Left renal cortex interstitium (tissue), 4 donors: ENCODE measurements at places on chromosomes 12 and 14.

- no peak for DNase-seq
These were observed 35.3 kb downstream of the FBXW8 start for GRCh38 chr12:116945886-116946550.

DNA sequence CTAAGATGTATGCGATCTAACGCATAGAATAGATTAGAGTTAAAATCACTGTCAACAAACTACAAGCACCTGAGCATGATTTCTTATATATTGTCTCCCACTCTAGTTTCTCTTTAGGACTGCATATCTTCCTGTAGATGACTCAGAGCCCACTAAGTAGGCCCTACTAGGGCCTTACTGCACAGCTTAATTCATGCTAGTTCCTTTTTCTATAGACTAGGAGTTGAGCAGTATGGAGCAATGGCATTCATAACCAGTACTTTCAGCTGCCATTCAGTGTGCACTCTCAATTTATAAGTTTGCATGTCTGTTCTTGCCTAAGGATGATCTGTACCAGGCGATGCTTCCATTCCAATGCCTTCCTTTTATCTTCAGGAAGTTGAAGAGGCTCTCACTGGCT, 103.5 kb downstream of the METTL25 start:
- no peak for DNase-seq

GRCh38 chr12:89551747-89552146, 25.9 kb upstream of the POC1B start:
- DNase-seq: no peak

- no peak for DNase-seq
These were observed 683.4 kb downstream of the SLC16A7 start for GRCh38 chr12:60279221-60279620.

- DNase-seq: no peak
These were observed 70.1 kb upstream of the HOXC13 start for GRCh38 chr12:53868511-53868986.

- DNase-seq: no peak
These were observed 219.1 kb downstream of the PHLDA1 start for GRCh38 chr12:75812271-75813018.

DNA sequence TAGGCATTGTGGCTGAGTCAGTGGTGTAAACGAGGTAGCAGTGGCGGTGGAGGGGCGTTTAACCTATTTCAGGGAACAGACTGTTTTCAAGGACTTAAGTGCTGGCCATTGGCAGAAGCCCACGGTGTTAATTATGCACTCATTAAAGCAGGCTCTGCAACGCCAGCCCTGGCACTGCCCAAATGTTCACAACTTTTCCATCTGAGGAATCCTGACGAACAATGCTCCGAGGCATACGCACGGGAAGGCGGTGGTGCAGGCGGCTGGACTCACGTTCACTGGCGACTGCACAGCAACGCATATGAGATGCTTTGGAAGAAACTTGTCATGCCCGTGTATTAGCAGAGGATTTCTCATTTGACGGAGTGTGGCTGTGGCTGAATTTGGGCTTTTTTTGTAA, 70.6 kb upstream of the SLC24A4 start:
- DNase-seq: no peak

DNA sequence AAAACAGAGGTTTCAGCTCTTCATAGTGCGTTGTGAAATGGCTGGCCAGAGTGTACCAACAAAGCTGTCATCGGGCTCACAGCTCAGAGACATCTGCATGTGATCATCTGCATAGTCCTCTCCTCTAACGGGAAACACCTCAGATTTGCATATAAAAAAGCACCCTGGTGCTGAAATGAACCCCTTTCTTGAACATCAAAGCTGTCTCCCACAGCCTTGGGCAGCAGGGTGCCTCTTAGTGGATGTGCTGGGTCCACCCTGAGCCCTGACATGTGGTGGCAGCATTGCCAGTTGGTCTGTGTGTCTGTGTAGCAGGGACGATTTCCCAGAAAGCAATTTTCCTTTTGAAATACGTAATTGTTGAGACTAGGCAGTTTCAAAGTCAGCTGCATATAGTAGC, 14.3 kb upstream of the PAPLN start:
- no peak for DNase-seq

DNA sequence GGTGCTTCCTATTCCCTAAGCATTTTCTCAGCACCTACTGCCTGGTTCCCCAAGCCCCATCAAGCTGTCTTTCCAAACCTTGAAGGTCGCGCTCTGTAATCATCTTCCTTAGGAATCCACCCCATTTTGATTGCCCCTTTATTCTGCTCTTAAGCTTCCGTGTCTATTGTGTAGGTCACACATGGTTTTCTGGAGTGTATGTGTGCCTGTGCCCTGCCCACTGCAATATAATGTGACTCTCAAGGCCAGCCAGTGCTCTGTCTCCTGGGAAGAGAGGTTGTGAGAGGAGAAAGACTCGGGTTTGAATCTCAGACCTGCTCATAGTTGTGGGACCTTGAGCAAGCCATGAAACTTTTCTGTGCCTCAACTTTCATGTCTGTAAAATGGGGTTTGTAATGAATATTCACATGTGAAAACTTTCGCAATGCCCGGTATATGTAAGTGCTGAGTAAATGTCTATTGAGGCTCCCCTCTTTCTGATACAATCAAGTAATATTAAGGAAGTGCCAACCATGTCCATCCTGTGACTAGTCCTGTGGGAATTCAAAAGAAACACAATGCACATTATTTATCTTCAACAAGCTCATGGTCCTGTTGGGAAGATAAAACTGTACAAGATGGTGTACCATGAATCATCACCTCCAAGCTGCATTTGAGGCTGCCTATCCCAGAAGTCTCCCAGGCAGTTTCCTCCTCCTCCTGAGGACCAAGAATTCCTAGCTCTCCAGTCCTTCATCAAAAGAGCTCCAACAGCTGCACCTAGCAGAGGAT, 774 bp upstream of the KRT75 start:
- DNase-seq: no peak

DNA sequence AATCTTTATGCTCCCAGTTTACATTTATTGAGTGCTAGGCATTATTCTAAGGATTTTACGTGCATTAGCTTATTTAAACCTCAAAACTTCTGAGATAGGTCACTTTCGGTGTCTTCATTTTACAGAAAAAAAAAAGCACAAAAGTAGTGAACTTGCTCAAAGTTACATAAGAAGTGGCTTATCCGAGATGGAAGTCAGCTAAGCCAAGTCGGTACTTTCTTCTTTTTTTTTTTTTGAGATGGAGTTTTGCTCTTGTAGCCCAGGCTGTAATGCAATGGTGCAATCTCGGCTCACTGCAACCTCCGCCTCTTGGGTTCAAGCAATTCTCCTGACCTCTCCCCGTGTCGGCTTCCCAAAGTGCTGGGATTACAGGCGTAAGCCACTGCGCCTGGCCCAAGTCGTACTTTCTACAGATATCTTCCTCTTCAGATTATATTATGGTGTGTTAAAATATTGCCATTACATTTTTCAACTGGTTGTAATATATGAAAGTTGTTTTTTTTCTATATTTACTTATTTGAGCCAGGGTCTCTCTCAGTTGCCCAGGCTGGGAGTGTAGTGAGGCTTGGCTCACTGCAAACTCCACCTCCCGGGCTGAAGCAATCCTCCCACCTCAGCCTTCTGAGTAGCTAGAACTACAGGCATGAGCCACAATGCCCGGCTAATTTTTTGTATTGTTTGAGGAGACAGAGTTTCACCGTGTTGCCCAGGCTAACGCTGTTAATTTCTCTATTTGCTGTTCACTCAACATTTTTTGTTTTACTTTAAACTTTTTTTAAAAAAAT, 8.9 kb downstream of the DPPA3 start:
- no peak for DNase-seq

DNA sequence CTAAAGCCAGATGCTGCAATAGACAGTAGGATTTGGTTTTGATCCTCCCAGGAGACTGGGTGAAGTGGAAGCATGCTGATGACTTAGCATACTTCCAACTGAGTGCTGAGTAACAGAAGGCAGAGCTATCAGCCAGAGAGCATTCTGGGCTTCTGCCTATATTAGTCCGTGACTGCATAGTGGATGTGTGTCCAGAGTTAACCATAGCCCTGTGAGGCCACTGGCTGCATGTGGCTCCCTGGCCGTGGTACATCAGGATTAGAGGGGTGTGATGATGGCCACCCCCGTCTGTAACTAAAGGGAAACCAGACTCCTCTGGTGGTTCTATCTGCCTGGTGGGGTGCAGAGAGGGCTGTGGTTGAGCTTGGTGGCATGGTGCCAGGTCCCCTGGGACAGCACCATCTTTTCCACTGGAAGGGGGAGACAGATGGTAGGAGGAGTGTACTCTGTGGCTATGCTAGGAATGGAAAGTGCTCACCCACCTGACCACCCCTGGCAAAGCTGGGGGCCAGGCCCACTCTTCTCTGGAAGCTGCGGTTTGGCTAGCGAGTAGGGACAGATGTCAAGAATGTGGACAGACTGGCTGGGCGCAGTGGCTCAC, 27.4 kb downstream of the ABCD4 start:
- DNase-seq: no peak

DNA sequence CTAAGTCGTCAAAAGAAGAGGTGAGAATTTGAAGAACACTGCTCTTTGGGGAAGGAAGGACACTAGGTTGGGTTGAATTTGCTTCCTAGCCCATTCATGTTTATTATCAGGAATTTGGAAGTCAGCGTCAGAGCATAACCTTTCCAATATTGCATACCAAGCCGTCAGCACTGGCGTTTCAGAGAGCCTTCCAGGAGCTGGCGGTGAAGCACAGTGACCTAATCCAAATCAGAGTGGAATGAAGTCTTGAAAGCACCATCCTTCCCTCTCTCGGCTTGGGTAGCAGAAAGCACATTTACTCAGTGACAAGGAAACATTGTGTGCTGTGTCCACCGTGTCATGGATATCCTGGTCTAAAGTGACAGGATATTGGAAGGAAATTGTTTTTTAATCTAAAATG, 240.3 kb upstream of the PELI2 start:
- DNase-seq: no peak

DNA sequence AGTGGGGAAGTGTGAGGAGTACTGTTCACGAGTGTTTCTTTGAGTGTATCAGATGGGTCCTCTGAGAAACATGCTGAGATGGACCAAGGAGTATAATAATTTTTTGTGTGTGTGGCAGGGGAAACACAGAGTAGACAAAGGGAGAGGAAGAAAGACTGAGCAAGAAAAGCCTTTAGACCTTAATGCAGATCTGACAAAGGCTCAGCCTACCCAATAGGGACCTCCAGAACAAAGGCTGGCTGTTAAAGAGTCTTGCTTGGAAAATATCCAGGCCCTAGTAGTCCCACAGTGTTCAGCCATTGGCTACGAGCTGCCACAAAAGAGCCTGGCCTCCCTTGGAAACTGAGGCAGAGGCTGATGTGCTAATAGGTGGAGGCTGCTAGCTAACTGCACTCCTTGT, 13.5 kb downstream of the COQ5 start:
- DNase-seq: no peak

DNA sequence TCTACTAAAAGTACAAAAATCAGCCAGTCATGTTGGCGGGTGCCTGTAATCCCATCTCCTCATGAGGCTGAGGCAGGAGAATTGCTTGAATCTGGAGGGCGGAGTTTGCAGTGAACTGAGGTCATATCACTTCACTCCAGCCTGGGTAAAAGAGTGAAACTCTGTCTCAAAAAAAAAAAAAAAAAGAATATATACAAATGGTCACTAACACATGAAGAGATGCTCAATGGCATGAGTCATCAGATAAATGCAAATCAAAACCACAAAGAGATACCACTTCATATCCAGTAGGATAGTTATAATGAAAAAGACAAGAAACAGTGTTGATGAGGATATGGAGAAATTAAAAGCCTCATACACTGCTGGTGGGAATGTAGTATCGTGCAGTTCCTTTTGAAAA, 33.6 kb upstream of the METAP2 start:
- DNase-seq: no peak

DNA sequence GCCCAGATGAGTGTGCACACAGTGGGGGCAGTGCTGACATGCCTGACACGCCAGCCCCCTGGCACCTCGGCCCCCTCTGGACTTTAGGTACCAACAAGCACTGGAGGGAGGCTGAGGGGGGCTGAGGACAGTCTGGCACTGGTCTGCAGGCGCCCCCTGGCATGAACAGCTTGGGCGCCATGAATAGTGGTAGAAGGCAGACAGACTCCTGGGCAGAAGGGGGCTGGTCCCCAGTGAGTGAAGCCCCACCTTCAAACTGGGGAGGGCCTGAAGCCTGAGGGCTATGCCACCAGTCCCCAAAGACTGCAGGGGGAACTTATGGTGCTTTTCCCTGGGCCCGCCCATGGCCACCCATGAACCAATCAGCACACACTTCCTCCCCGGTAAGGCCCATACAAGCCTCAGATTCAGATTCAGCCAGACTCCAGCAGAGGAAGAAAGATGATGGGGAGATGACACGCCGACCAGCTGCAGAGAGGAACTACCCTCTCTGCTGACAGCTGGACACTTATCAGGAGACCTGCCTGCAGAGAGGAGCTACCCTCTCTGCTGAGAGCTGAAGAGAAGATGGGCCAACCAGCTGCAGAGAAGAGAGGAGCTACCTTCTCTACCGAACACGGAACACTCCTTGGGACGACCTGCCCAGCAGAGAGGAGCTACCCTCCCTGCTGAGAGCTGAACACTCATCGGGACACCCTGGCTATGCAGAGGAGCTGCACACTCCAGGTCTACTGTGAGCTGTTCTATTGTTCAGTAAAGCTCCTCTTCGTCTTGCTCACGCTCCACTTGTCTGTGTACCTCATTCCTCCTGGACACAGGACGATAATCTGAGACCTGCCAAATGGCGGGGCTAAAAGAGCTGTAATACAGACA, 324.5 kb downstream of the PCNX1 start:
- no peak for DNase-seq

GRCh38 chr14:73455294-73455693, 3.1 kb downstream of the NUMB start:
- DNase-seq: no peak

DNA sequence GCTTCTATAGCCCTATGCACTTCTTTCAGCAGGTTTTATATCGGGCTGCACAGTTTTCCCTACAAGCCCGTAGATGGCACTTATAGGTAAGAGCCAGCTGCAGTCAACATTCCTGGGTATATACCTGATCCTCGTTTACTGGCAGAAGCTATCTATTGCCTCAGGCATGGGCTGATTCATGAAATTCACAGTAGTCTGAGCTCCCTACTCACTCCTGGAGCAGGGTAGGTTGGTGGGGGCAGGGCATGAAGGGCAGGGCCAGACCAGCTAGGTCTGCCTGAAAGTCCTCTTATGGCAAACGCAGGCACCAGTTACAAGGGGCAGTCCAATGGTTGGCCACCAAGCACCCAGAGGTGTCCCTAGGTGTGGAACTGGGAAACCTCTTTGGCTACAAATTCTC, 345.8 kb downstream of the RPS29 start:
- no peak for DNase-seq
